HepG2 (cell line): ENCODE measurements at places on chromosomes 6 and 20.

DNA sequence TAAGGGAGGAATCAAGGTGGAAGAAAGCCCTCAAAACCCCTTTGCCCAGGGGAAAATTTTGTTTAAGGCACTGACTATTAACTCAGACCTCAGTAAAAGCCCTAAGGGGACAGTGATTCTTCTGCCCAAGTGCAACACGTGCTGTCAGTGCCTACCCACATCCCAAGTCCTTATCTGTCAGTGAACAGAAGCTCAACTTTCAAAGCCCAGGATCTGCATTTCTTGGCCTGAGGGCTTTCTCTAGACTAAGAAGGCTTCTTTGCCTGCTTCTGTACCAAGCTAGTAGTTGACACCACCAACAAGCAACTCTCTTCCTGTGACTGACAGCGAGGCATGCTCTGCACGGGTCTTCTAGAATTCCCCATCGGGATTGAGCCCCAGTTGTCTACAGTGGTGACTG is 416.0 kb upstream of the SPTLC3 start:
- DNase-seq: no peak

DNA sequence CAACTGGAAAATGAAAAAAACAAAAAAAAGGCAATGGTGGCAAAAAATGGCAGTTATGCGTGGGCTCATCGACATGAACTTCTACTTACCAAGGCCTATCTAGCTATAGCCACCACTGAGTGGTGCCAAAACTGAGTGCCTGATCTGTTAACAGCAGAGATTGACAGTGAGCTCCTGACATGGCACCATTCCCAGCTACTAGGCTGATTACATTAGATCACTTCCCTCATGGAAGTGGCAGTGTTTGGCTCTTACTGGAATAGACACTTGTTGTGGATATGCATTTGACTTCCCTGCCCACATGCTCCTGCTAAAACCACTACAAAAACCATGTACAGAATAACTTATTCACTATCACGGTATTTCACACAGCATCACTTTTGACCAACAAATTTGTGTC is 216.1 kb upstream of the SGK1 start:
- no peak for DNase-seq

DNA sequence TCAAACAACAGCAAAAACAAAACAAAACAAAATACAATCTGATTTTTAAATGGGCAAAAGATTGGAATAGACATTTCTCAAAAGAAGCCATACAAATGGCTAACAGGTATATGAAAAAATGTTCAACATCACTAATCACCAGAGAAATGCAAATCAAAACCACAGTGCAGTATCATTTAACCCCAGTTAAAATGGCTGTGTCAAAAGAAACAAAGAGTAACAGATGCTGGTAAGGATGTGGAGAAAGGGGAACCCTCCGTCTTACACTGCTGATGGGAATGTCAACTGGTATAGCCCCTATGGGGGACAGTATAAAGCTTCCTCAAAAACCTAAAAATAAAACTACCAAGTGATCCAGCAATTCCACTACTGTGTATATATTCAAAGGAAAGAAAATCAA is 10.9 kb upstream of the NELFCD start:
- DNase-seq: no peak

- DNase-seq: no peak
Measured at GRCh38 chr20:58762120-58762519, 69.5 kb downstream of the NPEPL1 start.

DNA sequence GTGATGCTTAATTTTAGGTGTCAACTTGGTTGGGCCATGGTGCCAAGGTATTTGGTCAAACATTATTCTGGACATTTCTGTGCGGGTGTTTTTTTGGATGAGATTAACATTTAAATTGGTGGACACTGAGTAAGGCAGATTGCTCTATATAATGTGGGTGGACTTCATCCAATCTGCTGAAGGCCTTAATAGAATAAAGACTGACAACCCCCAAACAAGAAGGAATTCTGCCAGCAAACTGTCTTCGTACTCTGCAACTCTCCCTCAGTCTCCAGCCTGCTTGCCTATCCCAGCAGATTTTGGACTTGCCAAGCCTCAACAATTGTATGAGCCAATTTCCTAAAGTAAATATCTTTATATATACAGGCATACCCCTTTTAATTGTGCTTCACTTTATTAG is 850.1 kb downstream of the TBC1D32 start:
- DNase-seq: no peak

DNA sequence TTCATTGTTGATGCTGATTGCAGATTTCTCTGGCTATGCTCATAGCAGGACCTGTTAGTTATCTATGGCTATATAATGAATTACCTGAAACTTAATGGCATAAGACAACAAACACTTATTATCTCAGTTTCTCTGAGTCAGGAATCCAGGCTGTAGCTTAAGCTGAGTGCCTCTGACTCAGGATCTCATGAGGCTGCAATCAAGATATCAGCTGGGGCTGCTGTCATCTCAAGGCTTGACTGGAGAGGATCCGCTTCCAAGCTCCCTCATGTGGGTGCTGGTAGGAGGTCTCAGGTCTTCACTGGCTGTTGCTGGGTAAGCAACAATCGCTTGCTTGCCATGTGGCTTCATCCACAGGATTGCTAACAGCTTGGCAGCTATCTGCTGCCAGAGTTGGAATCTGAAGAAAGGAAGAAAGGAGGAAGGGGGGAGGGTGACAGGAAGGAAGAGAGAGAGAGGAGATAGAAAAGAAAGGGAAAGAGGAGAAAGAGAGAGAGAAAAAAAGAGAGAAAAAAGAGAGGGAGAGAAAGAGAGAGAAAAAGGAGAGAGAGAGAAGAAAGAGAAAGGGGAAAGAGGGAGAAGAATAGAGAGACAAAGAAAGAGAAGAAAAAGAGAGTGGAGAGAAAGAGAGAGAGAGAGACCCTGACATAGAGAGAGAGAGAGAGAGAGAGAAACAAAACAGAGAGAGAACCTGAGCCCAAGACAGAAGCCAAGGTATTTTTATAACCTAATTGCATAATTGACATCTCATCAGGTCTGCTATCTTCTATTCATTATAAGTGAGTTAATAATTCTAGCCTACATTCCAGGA is 579.0 kb upstream of the BTBD3 start:
- no peak for DNase-seq

DNA sequence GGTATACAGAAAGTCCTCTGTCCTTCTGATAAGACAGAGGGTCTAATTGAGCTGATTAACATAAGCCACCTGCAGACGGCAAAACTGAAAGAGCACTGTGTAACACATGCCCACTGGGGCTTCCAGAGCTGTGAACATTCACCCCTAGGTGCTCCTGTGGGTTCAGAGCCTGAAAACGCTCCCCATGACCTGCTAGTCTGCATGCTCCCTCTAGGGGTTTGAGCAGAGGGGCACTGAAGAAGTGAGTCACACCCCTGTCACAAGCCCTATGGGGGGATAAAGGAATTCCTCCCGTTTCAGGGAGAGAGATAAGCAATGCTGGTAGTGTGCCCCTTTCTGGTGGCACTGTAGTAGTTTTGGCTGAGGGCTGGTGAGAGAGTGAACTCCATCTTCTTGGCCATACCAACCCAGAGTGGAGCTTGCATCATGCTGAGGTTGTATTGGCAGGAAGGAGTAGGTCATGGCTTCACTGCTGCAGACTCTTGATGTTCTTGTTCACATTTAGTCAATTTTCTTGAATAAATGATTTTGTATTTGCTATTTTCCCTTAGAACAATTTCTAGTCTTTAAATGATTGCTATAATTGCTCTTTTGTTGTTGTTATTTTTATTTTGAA is 637.5 kb upstream of the MAN1A1 start:
- peak; percentile 14 for DNase-seq
